ENCODE measurements at places on chromosomes 13 and 19.
A peak's percentile ranks its signal among the peaks of the same experiment; 100 is the strongest.

DNA sequence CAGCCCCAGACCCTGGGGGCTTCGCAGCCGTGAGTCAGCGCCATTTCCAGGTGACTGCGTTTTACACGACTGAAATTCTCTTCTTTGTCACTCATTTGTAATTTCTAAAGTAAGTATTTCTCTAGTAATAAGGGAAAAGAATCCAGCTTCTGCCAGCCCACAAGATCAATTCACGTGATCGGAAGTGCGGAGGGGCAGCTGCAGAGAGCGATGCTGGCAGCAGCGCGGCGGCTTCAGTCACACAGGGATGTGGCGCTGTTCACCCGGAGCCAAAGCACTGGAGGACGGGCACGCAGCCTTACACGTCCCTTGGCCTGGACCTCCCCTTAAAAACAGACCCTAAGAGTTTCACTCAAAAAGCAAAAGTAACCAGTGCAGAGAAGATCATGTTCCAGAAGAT is 18.4 kb downstream of the GRTP1 start:
- no peak for DNase-seq

- no peak for DNase-seq
These were observed 16.1 kb upstream of the DHRS12 start for GRCh38 chr13:51820016-51820597.

DNA sequence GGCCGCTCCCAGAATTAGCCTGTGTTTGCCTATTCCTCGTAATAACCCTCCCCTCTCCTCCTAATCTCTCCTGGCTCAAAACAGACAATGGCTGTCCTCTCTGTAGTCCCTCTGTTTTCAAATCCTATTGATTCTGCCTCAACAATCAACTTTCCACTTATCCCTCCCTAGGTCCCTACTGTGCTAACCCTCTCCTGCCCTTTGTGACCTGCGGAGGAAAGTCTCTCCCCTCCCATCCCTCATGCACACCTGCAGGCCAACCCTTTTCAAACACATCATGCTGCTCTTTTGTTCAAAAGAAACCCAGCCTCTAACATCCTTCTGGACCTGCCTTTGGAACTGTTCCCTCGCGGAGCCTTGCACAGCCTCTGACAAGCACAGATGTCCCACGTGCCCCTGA is 37.3 kb downstream of the CILP2 start:
- no peak for DNase-seq

GRCh38 chr13:95250961-95251360 is 50.3 kb downstream of the ABCC4 start:
- no peak for DNase-seq

DNA sequence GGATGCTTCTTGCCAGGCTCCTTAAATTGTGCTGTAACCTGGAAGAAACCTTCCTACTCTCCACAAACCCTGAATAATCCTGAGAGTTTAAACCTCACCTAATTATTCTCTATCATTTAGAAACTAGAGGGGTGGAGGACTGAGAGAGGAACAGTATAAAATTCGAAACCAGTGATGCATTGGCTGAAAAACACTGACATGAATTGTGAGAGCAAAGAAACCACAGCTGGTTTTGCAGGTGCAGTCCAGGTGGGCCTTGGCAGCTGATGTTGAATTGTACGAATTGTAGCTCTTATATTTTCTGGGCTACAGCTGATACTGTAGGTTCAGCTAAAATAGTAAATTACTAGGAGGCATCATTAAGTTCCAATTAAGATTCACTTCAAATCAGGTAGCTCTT is 227.0 kb upstream of the SLITRK5 start:
- DNase-seq, result no peak

DNA sequence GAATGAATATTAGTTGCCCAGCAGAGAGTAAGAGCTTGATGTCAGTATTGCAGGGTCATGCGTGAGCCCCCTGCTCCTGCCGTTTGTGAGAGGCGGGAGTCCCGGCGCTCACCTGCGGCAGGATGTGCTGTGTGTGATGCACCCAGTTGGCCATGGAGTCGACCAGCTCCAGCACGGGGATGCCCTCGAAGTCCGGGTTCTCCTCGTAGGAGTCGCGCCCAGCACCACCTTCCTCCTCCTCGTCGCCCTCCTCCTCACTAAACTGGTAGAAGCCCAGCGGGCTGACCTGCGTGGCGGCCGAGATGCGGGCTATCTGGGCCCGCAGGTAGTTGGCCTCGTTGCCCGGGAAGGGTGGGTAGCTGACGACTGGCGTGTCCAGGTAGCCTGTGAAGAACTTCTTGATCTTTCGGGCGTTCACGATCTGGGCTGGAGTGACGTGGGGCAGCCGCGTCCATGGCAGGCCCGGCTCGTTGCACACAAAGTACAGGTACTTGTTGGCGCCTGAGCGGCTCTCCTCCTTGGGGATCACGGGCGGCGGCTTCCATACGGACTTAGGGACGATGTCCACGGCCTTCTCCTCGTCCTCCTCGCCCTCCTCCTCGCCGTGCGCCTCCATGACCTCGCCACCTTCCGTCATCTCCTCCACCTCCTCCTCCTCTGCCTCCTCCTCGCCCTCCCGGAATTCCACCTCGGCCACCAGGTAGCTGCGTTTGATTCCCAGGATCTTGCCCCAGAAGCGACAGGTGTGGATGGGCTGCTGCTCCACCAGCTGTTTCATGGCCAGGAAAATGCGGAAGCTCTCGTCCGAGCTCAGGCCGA is 10.8 kb downstream of the RSPH6A start:
- DNase-seq, result no peak

- DNase-seq, result no peak
These were observed 474.9 kb upstream of the MIR17HG start for GRCh38 chr13:90872491-90873025.

- DNase-seq, result no peak
These were observed 5.1 kb upstream of the FCGBP start for GRCh38 chr19:39939556-39939955.

DNA sequence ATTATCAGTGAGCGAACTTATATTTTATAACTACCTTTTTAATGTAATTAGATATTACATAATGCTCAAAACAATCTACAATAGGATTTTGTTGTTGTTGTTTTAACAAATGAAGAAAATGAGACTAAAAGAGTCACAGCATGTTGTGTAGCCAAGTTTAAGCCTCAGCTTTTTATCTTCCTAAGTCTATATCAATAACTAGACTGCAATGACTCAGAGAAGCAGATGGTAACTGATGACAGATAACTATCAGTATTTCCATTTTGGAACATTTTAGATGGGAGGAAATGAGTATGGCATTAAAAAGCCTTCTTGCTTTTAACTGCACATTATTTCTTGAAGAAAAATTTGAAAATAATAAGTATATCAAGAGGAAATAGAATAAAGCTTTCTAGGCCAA is 825.2 kb downstream of the SLITRK1 start:
- no peak for DNase-seq

DNA sequence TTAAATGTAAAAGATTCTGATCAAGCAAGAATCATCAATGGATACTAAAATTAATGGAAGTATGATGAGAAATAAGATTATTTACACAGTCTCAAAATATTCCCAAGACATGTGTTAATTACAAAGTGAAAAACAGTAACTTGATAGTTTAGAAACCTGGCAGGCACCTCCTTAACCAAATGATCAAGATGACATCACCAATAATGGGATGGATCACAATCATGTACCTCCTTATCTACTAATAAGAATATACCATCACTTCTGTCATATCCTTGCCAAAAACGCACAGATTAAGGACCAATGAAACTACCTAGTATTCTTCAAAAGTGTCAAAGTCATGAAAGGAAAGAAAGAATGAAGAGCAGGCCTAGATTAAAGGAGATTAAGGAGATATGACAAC is 30.0 kb downstream of the TSC22D1 start:
- DNase-seq, result no peak

GRCh38 chr13:71801165-71801760 is 65.7 kb downstream of the DACH1 start:
- no peak for DNase-seq

GRCh38 chr19:38699027-38699346 is 45.3 kb downstream of the CAPN12 start:
- DNase-seq, result no peak

DNA sequence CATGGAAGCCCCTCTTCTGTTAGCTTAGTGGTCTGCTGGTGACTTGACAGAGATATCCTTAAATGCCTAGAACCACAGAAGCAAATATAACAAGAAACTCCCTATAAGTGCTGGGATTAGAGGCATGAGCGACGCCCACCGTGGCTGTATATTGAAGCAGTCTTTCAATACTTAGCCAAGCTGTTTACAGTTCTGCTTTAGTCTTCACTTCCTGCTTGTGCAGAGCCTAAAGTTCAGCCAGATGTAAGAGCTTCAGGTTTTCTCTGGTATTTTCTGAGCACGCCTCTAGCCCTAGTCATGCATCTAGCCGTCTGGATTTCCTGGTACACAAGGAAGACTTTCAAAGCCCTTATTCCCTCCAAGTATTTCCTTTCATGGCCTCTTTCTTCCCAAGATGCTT is 28.5 kb downstream of the TRPM4 start:
- no peak for DNase-seq

DNA sequence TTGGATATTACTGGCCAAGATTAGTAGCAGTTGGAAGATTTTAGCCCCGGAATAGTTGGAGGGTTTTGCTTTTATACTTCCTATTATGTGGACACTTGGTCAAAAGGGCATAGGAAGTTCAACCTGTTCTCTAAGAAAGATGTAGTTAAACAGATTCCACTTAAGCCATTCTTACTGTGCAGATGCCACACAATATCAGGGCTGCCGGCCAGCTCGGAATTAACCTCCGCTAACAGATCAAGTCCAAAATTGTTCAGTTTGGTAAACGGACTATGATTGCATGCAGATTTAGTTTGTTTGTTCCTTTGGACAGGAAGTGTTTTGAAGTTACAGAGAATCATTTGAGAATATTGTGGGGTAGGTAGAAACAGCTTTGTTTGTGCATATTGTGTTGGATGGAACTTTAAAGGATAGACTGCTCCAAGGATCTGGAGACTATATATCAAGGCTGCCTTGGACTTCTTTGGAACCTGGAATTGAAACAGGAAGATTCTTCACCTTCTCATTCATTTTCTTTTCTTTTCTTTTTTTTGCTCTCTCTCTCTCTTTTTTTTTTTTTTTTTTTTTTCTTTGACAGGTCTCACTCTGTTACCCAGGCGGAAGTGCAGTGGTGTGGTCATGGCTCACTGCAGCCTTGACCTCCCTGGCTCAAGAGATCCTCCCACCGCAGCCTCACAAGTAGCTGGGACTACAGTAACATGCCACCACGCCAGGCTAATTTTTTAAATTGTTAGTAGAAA is 5.0 kb upstream of the SPRY2 start:
- no peak for DNase-seq

- no peak for DNase-seq
These were observed 1.7 kb downstream of the UBE2M start for GRCh38 chr19:58556622-58557220.

DNA sequence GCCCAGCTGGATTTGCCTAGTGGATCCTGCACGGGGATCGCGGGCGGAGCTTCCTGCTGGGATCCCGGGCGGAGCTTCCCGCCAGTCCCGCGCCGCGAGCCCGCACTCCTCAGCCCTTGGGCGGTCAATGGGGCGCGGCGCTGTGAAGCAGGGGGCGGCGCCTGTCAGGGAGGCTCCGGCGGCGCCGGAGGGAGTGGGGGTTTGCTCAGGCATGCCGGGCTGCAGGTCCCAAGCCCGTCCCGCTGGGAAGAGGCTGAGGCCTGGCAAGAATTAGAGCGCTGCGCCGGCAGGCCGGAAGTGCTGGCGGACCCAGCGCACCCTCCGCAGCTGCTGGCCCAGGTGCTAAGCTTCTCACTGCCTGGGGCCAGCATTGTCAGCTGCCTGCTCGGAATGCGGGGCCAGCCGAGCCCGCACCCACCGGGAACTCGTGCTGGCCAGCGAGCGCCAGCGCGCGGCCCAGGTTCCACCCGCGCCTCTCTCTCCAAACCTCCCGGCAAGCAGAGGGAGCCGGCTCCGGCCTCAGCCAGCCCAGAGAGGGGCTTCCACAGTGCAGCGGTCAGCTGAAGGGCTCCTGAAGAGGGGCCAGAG is 119.6 kb downstream of the PRR20E start:
- no peak for DNase-seq

DNA sequence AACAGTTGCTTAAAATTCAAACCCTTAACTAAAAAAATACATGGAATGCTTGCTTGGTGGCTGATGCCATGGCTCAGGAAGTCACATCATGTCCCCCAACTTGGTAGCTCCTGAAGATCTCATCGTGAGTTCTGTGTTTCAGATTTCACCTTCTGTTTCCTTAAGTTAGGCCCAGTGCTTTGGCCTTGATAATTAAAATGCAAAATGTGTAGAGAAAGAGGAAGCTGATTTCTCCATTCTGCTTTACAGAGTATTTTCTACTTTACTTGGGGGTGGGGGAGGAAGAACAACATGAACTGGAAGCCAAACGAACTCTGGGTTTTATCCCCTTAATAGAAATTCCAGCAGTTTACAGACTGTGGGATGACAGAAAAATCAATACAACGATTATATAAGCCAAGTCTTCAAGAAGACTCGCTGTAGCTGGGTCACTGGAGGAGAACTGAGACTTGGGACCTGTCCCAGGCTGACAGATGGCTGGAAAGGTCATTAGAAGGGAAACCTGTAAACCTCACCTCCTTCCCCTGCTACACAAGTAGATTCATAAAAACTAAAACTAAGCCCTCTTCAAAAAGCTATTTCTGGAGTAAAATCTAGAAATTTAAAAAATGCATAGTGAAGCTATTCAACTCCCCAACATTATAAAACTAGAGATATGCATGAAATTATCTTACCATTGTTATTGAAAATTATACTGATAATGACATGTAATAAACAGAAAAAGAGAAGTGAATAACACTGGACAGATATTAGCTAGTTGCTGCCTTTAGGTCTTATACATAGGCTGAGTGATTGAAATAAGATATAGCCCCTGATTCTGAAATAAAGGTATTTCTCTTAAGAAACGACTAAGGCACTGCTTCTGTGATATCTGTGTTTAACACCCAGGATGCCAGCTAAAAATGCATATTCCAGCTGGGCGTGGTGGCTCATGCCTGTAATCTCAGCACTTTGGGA is 22.1 kb upstream of the GGACT start:
- peak; percentile 22 for DNase-seq

Measured in NCI-H2171 (cell line).